NCI-H82 (cell line): ENCODE measurements at places on chromosomes 4 and X.

- no peak for DNase-seq
Measured at GRCh38 chr4:15201782-15202181, 199.5 kb downstream of the CPEB2 start.

- DNase-seq = no peak
Measured at GRCh38 chr4:159258889-159259560, 156.1 kb downstream of the RAPGEF2 start.

DNA sequence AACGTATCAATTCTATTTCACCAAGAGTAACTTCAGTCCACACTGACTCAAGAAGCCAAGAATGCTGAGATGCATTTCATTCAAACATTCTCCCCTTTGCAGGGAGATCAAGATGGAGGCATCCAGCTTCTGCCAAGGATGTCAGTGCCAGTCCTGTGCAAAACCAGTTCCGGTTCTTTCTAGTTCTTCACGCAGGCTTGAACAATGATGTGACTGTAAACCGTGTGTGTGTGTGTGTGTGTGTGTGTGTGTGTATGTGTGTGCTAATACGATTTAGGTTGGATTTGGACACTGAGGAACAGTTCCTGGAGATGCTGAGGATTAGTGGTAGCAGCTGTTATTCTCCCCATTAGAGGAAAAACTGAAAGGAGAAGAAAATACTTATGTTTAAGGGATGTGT, at the start of gene REELD1:
Gene REELD1, plus strand, starts transcription at position 301 of the 400 bp plus-strand sequence. CDS start 2,415 bp downstream, outside the sequence.
- DNase-seq = peak; percentile 88

GRCh38 chrX:131812847-131813825, 210.0 kb upstream of the STK26 start:
- DNase-seq = no peak

- DNase-seq = no peak
Measured at GRCh38 chrX:1481636-1482529, 29.2 kb upstream of the ASMTL start.

DNA sequence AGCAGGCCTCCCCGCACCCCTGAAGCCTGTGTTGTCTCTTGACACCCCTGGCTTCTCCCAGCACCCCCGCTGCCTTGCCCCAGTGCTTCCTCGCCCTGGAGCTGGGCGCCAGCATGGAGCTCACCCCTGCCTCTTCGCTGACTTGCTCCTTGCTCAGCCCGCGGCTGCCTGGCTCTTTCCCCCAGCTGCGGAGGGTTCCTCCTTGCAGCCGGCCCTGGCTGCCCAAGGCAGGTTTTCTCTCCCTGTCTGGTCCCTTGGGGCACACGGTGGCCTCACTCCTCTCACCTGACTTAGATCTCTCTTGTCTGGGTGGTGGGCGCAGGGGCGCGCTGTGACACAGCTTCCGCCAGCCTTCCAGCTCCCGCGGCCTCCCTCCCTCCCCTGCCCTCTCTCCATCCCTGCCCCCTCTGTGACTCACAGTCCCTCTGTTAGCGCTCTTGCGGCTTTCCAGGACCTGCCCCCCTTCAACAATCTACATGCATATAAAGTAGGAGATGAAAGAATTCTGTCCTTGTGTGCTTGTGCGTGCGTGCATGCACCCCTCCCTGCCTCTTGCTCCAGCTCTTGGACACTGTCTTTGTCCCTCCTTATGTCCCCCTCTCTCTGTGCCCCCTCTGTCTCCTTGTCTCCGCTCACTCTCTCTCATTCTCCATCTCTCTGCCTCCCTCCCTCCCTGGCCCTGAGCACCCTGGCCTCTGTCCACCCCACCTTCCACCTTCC, 2.2 kb downstream of the PLXNB3 start:
- DNase-seq = peak; percentile 53

DNA sequence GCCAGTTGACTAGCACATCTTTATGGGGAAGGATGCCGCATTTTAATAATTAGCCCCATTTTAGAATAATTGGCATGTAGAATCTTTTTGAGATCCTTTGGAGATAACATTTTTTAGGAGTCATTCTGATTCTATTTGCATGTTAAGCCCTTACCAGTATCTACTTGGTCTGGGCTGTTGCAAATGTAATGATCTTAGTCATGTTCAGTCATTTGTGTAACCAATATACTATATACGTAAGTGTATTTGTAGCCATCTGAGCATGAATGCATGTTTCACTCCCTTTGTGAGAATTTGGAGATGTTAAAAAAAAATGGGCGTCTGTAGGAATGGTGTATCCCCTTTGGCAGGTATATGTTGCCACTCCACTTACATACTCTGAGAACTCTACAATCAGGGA, 119.1 kb downstream of the TEX13A start:
- DNase-seq = no peak

DNA sequence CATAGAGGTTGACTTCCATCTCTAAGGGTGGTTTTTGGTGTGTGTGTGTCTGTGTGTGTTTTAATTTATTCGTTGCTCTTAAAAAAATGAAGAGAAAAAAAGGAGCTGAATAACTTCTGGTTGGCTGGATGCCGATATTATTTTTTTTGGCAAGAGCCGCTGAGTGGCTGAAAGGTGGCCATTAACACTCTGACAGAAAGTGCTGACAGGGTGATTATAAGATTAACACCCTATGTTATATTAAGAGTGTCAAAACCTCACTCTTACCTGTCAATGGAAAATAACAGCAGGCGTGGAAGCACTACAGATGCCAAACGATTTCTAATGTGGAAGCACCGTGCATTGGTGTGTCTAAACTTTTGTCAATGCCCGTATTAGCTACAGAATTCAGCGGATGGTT, 622.5 kb downstream of the ANKRD50 start:
- peak; percentile 8 for DNase-seq

GRCh38 chrX:19629541-19629940, 114.2 kb upstream of the MAP3K15 start:
- no peak for DNase-seq

- DNase-seq = no peak
Measured at GRCh38 chr4:140807491-140808252, 51.5 kb upstream of the TBC1D9 start.

- no peak for DNase-seq
Measured at GRCh38 chr4:16122784-16123183, 39.0 kb upstream of the PROM1 start.

DNA sequence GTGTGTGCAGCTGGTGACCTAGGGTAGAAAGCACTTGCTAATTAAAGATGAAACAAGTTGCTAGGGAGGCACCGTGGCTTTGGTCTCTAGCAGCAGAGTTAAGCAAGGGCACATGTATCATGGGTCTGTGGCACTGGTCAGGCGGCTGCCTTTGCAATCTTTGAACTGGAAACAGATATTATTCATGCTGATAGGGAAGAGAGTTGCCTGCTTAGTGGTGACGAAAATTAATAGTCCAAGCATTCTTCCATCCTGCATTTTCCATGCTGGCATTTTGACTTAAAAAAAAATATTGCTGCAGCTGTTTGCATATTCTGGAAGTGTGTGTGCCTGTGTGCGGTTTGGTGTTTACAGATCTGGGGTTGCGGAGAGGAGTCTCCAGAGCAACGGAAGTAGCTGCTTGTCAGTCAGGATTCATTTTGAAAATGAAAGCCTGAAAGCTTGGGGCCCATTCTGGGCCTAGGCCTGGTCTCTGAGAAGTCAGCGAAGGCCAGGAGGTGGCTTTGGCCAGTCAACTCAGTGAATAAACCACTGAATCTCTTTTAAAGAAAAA, 2.3 kb upstream of the SOWAHD start:
- no peak for DNase-seq

DNA sequence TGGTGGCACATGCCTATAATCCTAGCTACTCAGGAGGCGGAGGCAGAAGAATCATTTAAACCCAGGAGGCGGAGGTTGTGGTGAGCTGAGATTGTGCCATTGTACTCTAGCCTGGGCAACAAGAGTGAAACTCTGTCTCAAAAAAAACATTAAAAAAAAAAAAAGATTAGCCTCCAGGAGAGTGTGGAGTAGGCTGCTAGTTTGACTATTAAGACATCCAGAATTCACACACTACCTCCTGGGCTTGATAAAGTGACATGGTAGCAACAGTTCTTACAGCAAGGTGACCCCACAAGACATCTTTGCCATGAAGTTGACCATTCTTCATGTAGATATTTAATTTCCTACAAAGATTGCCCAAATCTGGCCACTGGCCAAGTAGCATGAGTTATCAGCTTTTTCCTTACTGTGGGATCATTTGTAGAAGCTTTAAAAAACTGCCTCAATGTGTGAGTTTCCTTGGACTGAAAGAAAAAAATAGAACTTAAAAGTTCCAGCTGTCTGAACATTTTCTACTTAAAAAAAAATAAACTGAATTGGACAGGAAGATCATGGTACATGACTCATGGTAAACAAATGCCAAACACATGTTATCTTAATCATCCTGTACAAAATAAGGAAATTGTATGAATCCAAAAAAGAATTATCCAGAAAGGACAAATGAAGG, 35.3 kb upstream of the SPRY1 start:
- no peak for DNase-seq

DNA sequence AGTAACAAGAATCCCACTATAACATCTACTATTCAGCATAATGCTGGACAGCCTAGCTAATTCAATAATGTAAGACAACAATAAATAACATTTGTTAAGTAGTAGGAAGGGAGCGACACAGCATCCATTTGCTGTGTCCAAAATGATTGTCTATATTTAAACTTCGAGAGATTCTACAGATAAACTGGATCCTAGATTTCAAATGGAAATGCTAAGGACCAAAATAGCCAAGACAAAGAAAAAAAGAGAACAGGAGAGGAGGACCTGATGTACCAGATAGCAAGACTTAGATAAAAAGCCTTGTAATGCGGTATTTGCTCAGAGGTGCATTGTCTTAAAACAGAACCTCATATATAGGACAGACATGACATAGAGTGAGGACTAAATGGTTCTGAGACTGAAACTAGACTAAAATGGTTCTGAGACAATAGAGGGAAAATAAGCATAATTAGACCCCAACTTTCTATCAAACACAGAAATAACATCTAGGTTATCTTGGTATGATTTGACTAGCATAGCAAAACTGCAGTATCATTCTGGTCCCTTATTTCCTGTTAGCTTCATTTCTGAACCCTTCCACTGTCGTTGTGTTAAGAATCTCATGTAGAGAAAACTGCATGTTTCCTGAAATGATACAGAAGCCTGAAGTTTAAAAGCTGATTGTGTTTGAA, 3.8 kb downstream of the HPGDS start:
- DNase-seq = no peak

- DNase-seq = no peak
Measured at GRCh38 chr4:84046551-84046950, 452.5 kb downstream of the NKX6-1 start.

GRCh38 chr4:168486912-168487281, 6.6 kb upstream of the DDX60L start:
- no peak for DNase-seq

DNA sequence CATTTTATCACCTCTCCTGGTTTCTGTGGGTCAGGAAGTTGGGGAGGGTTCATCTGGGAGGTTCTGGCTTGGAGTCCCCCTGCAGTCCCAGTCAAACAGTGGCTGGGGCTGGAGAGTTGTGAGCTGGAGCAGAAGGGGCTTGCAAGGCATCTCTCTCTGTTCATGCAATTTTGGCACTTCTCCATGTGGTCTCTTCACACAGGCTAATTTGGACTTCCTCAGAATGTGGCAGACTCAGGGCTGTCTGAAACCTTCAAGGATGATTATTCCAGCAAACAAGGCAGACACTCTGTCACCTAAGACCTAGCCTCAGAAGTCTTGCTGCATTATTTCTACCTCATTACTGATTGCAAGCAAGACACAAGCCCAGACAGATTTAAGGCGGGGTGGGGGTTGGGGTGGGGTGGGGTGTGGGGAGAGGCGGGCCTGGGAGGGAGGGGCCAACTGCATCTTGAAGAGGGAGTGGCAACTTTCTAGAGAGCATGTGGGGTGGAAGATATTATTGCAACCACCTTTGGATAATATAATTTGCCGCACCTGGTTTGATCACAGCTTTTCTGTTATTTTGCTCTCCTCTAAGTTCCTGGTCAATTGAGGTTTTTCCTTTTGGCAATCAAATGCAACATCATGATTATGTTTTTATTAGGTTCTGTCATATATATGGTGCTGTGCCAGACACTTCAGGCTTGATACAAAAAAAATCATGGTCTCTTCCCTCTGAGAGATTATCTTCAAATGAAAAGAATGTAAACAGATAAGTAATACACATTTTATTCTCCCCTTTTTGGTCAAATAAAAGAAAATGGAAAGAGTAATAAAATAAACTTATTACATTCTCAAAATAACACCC, 799.5 kb downstream of the RPA4 start:
- peak; percentile 33 for DNase-seq

DNA sequence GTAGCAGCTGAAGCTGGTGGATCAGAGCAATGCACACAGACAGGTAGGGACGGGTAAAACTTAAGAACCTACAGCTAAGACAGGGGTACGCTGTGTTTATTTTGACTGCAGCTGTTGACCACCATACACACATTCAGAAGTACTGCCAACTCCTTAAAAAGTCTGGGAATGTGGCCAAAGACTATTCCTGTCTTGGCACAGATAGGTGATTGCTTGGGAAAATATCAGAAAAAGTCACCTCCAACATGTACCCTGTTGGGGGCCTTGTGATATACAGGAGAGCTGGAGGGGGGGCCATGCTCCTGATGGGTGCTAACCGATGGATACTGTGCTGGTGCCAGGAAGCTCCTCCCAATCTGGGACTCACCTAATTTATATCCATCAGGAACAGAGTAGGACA, 121.2 kb downstream of the VCX2 start:
- no peak for DNase-seq

- no peak for DNase-seq
Measured at GRCh38 chr4:128630871-128631270, 178.6 kb upstream of the JADE1 start.

GRCh38 chr4:143921181-143921580, 15.8 kb upstream of the GYPE start:
- DNase-seq = no peak

DNA sequence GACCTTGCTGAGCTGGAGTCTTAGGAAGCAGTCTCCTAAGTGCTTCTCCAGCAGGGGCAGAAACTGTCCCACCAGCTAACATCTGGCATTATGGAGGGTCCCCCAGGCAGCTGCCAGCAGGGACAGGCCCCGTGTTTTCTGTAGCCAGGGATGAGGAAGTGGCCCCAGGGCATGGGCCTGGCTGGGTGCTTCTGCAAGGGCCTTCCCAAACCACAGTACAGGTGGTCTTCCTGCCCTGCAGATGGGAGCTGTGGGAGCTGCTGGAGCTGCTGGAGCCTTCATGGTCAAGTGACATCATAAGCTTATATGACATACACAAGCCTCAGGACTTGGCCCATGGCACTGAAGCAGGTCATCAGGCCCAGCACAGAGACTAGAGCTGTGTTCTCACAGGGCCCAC, 5.0 kb upstream of the MSANTD1 start:
- DNase-seq = no peak
